Activated naive CD8-positive, alpha-beta T cell treated with anti-CD3 and anti-CD28 coated beads, Interleukin-2, amount 10 ng/mL, durations not matched to agents 7 days and 5 days (primary cell): ENCODE measurements at places on chromosomes 11 and 22. TPM values are rescaled to one million over a fixed set of nuclear protein-coding genes. Genes with fewer than 3 reads are reported as not detected.

OR52A5 gene
- not detected for total RNA-seq

IFITM10 gene
- 0.82 TPM for total RNA-seq

RBMXL2 gene
- not detected for total RNA-seq

EMSY gene
- total RNA-seq = 35.7 TPM

TREH gene
- total RNA-seq = not detected

TMEM132A gene
- total RNA-seq = 1.3 TPM

MYH9 gene
- 803 TPM for total RNA-seq

KRTAP5-2 gene
- not detected for total RNA-seq

AGBL2 gene
- 7.7 TPM for total RNA-seq

HEPACAM gene
- not detected for total RNA-seq

HTR3B gene
- not detected for total RNA-seq

POTEH gene
- not detected for total RNA-seq

PARVB gene
- total RNA-seq = 39.6 TPM

TRIM51 gene
- not detected for total RNA-seq

APLP2 gene
- total RNA-seq = 26.1 TPM

GAS2L1 gene
- total RNA-seq = 8.1 TPM

ELFN2 gene
- 0.47 TPM for total RNA-seq

P4HA3 gene
- not detected for total RNA-seq

CDHR5 gene
- total RNA-seq = not detected

DGAT2 gene
- total RNA-seq = 0.86 TPM

RCOR2 gene
- 0.74 TPM for total RNA-seq

SOX6 gene
- not detected for total RNA-seq

FOLR2 gene
- total RNA-seq = 0.33 TPM

MCHR1 gene
- total RNA-seq = not detected

MMP8 gene
- total RNA-seq = not detected

SPA17 gene
- total RNA-seq = 1.5 TPM
